Activated B cell treated with CpG ODN at 0.5 μM for 24 hours (primary cell): ENCODE measurements at places on chromosomes 4 and X. TPM values are rescaled to one million over a fixed set of nuclear protein-coding genes. Genes with fewer than 3 reads are reported as not detected.

DNA sequence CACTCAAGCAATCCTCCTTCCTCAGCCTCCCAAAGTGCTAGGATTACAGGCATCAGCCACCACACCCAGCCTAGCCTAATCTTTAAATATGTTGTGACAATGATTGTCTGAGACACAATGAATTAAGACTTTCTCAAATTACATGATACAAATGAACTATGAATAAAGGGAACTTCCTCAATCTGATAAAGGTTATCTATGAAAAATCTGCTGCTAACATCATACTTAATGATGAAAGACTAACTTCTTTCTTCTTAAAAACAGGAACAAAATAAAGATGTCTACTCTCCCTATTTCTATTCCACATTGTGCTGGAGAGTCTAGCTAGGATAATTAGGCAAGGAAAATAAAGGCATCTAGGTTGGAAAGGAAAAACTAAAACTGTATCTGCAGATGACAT, 60.0 kb downstream of the PDHA1 start:
- no peak overlapping the region for H3K27ac ChIP-seq
- H3K4me1 ChIP-seq: no peaks in the 10 kb centered on the region
- no peak for DNase-seq
- no peak overlapping the region for H3K4me3 ChIP-seq
- no peaks in the 10 kb centered on the region for H3K27me3 ChIP-seq

GRCh38 chrX:95889279-95889678, 795.4 kb upstream of the DIAPH2 start:
- no peaks in the 10 kb centered on the region for H3K4me1 ChIP-seq
- no peak overlapping the region for H3K4me3 ChIP-seq
- H3K27me3 ChIP-seq: no peaks in the 10 kb centered on the region
- no peak for DNase-seq
- H3K36me3 ChIP-seq: no peaks in the 10 kb centered on the region
- no peak overlapping the region for H3K27ac ChIP-seq

GRCh38 chr4:174449152-174449551, 73.1 kb downstream of the HPGD start:
- no peak overlapping the region for H3K4me3 ChIP-seq
- no peaks in the 10 kb centered on the region for H3K27me3 ChIP-seq
- no peaks in the 10 kb centered on the region for H3K36me3 ChIP-seq
- no peaks in the 10 kb centered on the region for H3K4me1 ChIP-seq
- DNase-seq: no peak

GRCh38 chr4:42412251-42412650, 15.0 kb downstream of the SHISA3 start:
- peaks cover 64% of the 10 kb centered on the region for H3K36me3 ChIP-seq
- H3K27me3 ChIP-seq: no peaks in the 10 kb centered on the region
- H3K4me1 ChIP-seq: no peaks in the 10 kb centered on the region

SFRP2 gene
- not detected in 2 replicates for total RNA-seq

DNA sequence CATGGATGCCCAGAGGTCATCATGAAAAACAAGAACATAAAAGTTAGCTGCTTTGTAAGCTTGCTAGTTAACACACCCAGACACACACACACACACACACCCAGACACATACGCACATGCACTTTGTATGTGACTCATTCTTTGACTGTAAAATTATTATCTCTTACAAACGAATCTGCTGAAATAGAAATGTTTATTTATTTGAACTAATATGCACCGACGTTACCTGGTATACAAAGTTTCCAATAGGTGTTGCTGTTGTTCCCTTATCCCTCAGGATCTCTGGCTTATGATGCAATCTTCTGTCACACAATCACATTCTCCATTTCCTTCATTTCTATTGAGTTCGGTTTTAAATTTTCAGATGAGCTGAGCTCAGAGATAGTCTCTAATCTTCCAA, 209.3 kb downstream of the PTTG2 start:
- H3K27me3 ChIP-seq: peaks cover 22% of the 10 kb centered on the region
- no peak for DNase-seq
- H3K36me3 ChIP-seq: no peaks in the 10 kb centered on the region
- no peak overlapping the region for H3K27ac ChIP-seq
- H3K4me3 ChIP-seq: no peak overlapping the region

GRCh38 chr4:85761803-85762528, 287.0 kb downstream of the ARHGAP24 start:
- no peak overlapping the region for H3K27ac ChIP-seq
- no peak for DNase-seq
- H3K27me3 ChIP-seq: no peaks in the 10 kb centered on the region
- peaks cover 16% of the 10 kb centered on the region for H3K4me1 ChIP-seq

GRCh38 chr4:77994194-77994721, 62.9 kb upstream of the FRAS1 start:
- no peak overlapping the region for H3K4me3 ChIP-seq
- no peaks in the 10 kb centered on the region for H3K36me3 ChIP-seq
- DNase-seq: no peak
